ENCODE measurements at places on chromosomes 3 and 15. TPM values are rescaled to one million over a fixed set of nuclear protein-coding genes. Genes with fewer than 3 reads are reported as not detected.
A peak's percentile ranks its signal among the peaks of the same experiment; 100 is the strongest.

DNA sequence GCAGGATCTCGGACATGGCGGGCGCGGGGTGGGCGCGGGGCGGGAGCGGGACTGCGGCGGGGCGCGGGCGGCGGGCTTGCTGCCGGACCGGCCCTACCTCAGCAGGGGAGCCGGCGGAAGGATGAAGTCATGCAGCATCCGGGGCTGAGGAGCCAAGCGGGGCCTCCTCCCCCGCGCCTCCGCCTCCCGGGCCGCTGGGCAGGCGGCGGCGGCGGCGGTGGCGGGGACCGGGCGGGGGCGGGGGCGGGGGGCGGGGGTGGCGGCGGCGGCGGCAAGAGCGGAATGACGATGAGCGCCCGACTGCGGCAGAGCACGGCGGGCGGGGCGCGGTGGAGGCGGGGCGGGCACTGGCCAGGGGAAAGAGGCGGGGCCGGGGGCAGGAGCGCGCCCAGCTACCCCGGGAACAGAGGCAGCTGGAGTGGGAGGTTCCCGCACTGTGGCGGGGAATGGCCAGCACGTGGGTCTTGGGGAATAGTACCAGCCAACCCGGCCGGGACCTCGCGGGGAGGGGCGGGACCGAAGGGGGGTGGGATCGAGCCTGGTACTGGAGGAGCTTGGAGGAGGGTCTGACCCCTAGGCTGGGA, at the start of gene CAMK2N2:
CAMK2N2 (minus strand) TSS at position 284 of the 584 bp plus-strand sequence; CDS start at position 16, 268 bp downstream.
- H3K27me3 ChIP-seq, result peaks cover 69% of the 10 kb centered on the region
- H3K27ac ChIP-seq, result no peak within 1 kb of the TSS
- H3K4me3 ChIP-seq, result no peak within 1 kb of the TSS
- H3K36me3 ChIP-seq, result no peaks in the 10 kb centered on the region
- peak; percentile 52 for DNase-seq

GRCh38 chr3:55555873-55556618, 68.9 kb upstream of the WNT5A start:
- H3K27me3 ChIP-seq, result no peaks in the 10 kb centered on the region
- no peak for DNase-seq
- no peak overlapping the region for H3K4me3 ChIP-seq
- H3K4me1 ChIP-seq, result no peaks in the 10 kb centered on the region
- H3K27ac ChIP-seq, result no peak overlapping the region

The ALDH1A2 gene
- not detected for total RNA-seq

The BFSP2 gene
- 1.6 TPM for total RNA-seq

DNA sequence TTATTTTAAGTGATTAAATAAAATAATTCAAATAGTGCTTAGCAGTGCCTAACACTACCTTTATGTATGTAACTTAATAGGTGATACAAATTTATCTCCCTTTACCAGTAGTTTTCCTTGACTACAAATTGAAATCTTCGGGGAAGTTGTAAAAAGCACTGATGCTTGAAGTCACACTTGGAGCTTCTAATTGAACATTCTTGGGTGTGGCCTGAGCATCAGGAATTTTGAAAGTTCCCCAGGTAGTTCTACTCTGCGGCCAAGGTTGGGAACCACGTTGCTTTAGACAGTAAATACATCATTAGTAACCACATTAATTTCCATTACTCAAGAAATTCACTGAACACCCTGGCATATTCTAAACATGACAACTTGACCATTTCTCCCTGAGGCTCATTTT, 351.4 kb downstream of the CNTN6 start:
- no peaks in the 10 kb centered on the region for H3K36me3 ChIP-seq
- no peaks in the 10 kb centered on the region for H3K27me3 ChIP-seq
- no peak overlapping the region for H3K27ac ChIP-seq
- no peak overlapping the region for H3K4me3 ChIP-seq

The CA12 gene
- not detected for total RNA-seq

The SERPINI2 gene
- total RNA-seq, result not detected

GRCh38 chr15:68214838-68215254, 9.7 kb upstream of the CALML4 start:
- no peak overlapping the region for H3K4me3 ChIP-seq
- no peaks in the 10 kb centered on the region for H3K27me3 ChIP-seq
- DNase-seq, result no peak
- peaks cover 12% of the 10 kb centered on the region for H3K36me3 ChIP-seq

Data from B cell (primary cell).